ENCODE measurements at places on chromosomes 5 and 9.

GRCh38 chr9:83920469-83920926, 734 bp downstream of the KIF27 start:
- no peak for DNase-seq

DNA sequence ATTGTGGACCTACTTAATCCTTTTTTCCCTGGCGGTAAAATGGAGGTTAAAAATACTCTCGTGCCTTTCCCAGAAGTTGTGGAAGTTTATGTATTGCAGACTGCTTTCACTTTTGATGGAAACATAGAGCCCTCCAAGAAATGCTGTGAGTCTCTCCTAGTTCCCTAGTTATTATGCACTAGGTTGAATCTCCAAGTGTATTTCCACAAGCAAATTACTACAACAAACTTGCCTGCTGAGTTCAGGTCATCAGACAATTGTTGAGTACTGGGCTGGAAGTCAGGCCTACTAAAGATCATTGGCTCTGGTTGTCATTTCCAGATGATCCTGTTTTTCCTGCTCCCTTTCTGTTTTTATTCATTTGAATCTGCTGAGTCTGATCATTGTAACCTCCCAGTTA, 104.1 kb downstream of the CD180 start:
- DNase-seq, result no peak

DNA sequence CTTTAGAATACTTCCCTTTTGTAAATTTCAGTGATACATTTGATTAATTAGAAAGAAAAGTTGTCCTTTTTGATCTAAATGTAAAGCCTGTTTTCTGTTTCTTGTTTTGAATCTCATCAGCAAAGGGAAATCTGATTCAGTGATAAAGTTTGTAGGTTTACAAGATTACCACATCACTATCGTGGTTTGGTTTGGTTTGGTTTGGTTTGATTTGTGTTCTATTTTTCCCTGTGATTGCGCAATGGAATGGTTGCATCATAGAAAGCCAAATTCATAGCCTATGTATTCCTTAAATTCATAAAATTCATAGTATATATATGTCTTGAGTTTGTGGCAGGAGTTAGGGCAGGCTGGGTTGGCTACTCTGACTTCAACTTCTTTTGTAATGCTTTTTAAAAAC, 15.2 kb downstream of the SRFBP1 start:
- no peak for DNase-seq

- no peak for DNase-seq
Measured at GRCh38 chr9:113603048-113603375, 139.5 kb downstream of the RGS3 start.

GRCh38 chr5:60510049-60510448, 189.9 kb downstream of the DEPDC1B start:
- no peak for DNase-seq

DNA sequence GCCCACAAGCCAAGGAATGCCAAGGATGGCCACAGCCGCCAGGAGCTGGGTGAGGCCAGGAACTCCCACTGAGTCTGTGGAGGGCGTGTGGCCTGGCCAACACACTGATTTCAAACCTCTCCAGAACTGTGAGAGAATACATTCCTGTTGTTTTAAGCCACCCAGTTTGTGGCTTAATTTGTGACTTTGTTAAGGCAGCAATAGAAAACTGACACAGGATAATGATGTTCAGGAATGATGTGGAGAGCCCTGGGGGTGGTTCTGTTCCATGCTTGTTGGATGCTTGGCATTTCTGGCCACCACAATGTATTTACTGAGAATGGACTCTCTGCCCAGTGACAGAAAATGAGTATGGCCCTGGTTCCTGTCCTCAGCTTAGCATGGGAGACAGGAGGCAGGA, 82.8 kb downstream of the DAP start:
- no peak for DNase-seq

GRCh38 chr9:135661816-135662560, 1.1 kb upstream of the LCN9 start:
- no peak for DNase-seq

- no peak for DNase-seq
Measured at GRCh38 chr5:126383776-126384175, 39.4 kb upstream of the GRAMD2B start.

DNA sequence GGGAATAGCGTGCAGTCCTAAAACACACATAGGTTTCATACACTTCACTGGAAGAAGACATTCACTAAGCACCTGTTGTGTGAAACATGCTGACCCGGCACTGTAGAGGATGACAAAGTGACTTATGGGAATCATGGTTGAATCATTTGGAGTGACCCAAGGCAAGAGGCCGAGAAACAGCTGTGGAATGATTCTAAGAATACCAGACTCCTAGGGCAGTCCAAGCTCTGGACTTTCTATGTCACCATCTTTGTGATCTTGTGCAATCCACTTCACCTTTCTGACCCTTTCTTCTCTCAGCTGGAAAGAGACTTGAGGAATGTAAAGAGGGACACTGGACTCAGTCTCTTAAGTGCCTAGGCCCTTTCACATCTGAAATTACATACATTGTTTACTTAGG, 13.1 kb downstream of the MSANTD3 start:
- DNase-seq, result no peak

DNA sequence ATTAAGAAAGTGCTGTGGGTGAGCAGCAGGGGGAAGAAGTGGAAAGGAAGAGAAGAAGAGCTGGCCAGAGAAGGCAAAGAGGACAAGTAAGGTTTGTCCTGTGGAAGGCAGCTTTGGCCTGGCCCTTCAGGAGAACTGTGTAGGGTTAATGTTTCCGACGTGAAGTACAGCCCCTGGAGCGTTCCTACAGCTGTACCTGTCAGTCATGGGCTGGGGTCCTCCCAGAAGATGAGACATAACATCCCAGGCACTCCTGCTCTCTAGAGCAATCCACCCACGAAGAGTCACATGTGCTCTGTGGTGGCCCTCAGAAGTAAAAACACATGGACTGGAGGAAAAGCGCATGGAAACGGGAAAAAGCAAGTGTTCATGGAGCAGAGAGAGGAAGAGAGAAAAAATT, 237.4 kb downstream of the CAAP1 start:
- DNase-seq, result no peak

GRCh38 chr9:72565535-72565934, 44.1 kb downstream of the TMC1 start:
- no peak for DNase-seq

DNA sequence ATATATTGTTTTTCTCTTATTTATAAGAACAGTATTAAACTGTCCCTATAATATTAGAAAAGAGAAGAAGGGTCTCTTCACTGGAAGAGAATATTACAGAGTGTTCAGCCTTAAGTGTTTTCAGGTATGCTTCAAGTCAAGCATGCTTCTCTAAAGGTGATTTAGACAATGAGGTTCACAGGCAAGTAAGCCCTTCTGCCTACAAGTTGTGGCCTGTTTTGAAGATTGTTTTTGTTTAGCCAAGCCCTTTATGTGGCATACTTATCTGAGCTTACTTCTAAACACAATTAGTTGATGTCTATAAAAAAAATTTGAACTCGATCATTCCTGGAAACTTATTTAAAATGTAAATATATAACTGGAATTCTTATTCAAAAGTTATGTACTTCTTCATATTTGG, 343.8 kb upstream of the CDH18 start:
- no peak for DNase-seq

DNA sequence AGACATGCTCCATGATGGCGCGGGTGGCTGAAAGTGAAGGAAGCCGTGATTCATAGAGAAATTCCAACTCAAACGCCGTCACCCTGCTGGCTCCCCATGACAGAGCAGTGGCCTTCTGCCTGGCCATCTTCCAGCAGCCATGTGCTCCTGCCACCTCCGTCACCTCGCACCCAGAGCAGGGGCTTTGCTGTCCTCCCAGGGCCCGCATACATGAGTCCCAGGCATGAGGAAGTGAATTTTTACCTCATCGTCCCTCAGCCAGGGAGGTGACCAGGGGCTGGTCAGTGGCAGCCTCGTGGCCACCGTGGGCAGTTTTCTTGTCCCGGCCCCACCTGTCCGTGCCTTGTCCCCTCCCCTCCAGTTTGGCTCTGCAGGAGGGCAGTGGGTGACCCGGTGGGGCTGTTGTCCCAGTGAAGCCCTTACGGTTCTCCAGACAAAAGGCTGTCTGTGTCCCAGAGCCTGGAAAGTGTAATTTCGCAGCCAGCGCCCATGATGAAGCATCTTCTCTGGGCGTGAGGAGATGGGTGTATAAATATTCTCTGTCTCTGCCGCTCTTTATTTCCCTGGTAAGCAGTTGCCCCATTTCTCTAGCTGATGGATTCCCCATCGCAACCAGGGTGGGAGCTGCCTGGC, 124.0 kb upstream of the LMX1B start:
- DNase-seq, result no peak

- no peak for DNase-seq
Measured at GRCh38 chr5:101878190-101878589, 417.9 kb downstream of the SLCO4C1 start.

DNA sequence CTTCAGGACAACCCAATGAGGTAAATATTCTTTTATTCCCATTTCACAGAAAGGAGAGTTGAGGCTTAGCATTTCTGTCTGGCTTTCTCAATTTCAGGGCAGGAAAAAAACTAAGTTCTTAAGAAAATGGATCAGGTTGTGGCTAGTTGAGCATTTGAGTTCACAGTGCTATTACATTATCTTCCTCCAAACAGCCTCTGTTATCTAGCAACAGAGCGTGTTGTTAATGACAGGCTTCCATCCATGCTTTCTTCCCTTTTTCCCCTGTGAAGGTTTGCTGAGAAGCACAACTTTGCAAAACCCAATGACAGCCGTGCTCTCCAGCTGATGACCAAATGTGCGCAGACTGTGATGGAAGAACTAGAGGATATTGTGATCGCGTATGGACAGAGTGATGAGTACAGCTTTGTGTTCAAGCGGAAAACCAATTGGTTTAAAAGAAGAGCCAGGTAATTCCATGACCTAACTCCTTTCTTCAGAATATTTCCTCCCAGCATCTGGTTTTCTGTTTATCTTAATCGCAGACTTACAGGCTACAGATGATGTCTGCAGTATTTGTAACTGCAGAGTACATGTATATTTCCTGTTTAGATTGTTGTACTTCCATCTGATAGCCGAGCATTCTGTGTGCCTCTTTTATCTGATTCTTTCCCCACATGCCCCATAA, 1.5 kb downstream of the THG1L start:
- DNase-seq, result no peak

Measured in activated CD4-positive, CD25-positive, alpha-beta regulatory T cell (primary cell).